K562 (cell line): ENCODE measurements at places on chromosomes 13 and 19. TPM values are rescaled to one million over a fixed set of nuclear protein-coding genes. Genes with fewer than 3 reads are reported as not detected.

- H3K4me1 ChIP-seq: no peaks in the 10 kb centered on the region
- DNase-seq: no peak
- no peak overlapping the region for H3K4me3 ChIP-seq
- no peak overlapping the region for H3K27ac ChIP-seq
- H3K27me3 ChIP-seq: no peaks in the 10 kb centered on the region
- peaks cover 2% of the 10 kb centered on the region; the same call in 1 of the 3 replicates for H3K36me3 ChIP-seq
Observed at GRCh38 chr13:48356750-48357149, 53.2 kb downstream of the RB1 start.

The ATP4A gene
- not detected in 2 replicates for total RNA-seq

GRCh38 chr19:13668964-13669363 is 95.4 kb upstream of the MRI1 start:
- DNase-seq: peak; percentile 11
- no peak overlapping the region for H3K27ac ChIP-seq
- H3K4me1 ChIP-seq: no peaks in the 10 kb centered on the region; the same call in 1 of the 2 replicates
- H3K36me3 ChIP-seq: no peaks in the 10 kb centered on the region

DNA sequence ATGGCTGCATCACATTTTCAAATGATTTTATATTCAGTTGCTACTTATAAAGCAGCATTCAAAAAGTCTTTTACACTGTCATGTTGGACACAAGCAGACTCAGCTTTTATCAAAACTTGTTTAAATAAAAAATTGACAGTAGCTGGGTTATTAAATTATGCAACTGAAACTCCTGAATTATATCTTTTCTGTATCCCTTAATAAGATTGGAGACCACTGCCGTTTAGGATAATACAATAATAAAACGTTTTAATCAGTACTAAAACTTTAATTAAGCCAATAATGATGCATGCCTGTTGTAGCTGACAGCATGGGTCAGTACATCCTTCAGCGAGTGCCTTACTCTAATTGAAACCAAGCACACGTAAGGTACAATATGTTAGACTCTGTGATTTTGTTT is 78.0 kb downstream of the DPY19L3 start:
- no peak for DNase-seq
- no peak overlapping the region for H3K27ac ChIP-seq
- H3K4me3 ChIP-seq: no peak overlapping the region
- no peaks in the 10 kb centered on the region for H3K27me3 ChIP-seq

- no peak for DNase-seq
- H3K27me3 ChIP-seq: no peaks in the 10 kb centered on the region; the same call in 1 of the 3 replicates
- H3K36me3 ChIP-seq: peaks cover 30% of the 10 kb centered on the region; the same call in 2 of the 3 replicates
- peaks cover 3% of the 10 kb centered on the region; the same call in 2 of the 3 replicates for H3K4me1 ChIP-seq
Observed at GRCh38 chr19:55453511-55454260, 7.8 kb downstream of the ISOC2 start.

- H3K27ac ChIP-seq: no peak overlapping the region
- no peak for DNase-seq
- H3K36me3 ChIP-seq: no peaks in the 10 kb centered on the region
- no peak overlapping the region for H3K4me3 ChIP-seq
Observed at GRCh38 chr13:85665286-85665685, 133.9 kb downstream of the SLITRK6 start.

The RNF17 gene
- 0.45 and 0.58 TPM in 2 replicates for total RNA-seq

GRCh38 chr13:98261165-98261702 is 84.2 kb upstream of the RNF113B start:
- no peak overlapping the region for H3K27ac ChIP-seq
- no peak for DNase-seq
- H3K27me3 ChIP-seq: peaks cover 21% of the 10 kb centered on the region
- H3K36me3 ChIP-seq: no peaks in the 10 kb centered on the region

GRCh38 chr13:37106642-37107041 is 1.2 kb upstream of the CSNK1A1L start:
- no peak for DNase-seq
- no peaks in the 10 kb centered on the region for H3K4me1 ChIP-seq
- no peaks in the 10 kb centered on the region for H3K36me3 ChIP-seq
- no peak overlapping the region for H3K4me3 ChIP-seq
